Panc1 (cell line): ENCODE measurements at places on chromosomes 7 and 10.

GRCh38 chr10:127781412-127781811, 44.4 kb downstream of the FOXI2 start:
- no peak for DNase-seq
- H3K27ac ChIP-seq: no peak overlapping the region
- no peaks in the 10 kb centered on the region for H3K27me3 ChIP-seq

GRCh38 chr10:72200883-72201282, 14.9 kb upstream of the ANAPC16 start:
- DNase-seq: no peak
- H3K36me3 ChIP-seq: peaks cover 23% of the 10 kb centered on the region

- no peak for DNase-seq
- peaks cover 9% of the 10 kb centered on the region for H3K27me3 ChIP-seq
- no peak overlapping the region for H3K27ac ChIP-seq
Observed at GRCh38 chr7:144397086-144397485, 6.4 kb downstream of the NOBOX start.

- H3K36me3 ChIP-seq: no peaks in the 10 kb centered on the region
- H3K4me3 ChIP-seq: no peak overlapping the region
- no peak overlapping the region for H3K27ac ChIP-seq
Observed at GRCh38 chr10:76175533-76176165, 744.2 kb downstream of the LRMDA start.

DNA sequence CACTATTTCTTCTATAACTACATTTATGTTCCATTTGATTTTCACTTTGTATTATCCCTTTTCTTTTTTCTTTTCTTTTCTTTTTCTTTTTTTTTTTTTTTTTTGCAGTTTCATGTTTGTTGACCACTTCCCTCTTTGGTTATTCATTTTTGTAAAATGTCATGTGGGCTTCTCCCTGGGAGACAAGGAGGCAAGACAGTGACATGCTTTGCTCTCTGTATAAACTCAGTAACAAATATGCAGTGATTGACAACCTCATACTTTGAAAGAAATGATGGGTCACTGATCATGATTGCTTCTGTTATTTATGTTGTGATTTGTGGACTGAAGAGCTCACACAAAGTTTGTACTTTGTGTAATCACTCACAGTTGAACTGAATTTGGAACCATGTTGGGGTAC, 90.2 kb upstream of the ABI1 start:
- no peaks in the 10 kb centered on the region for H3K4me1 ChIP-seq
- H3K36me3 ChIP-seq: no peaks in the 10 kb centered on the region
- no peaks in the 10 kb centered on the region for H3K27me3 ChIP-seq

- no peak overlapping the region for H3K27ac ChIP-seq
- DNase-seq: no peak
- H3K36me3 ChIP-seq: no peaks in the 10 kb centered on the region
- no peaks in the 10 kb centered on the region for H3K27me3 ChIP-seq
- no peak overlapping the region for H3K4me3 ChIP-seq
Observed at GRCh38 chr10:42987121-42987541, 89.7 kb upstream of the RET start.

DNA sequence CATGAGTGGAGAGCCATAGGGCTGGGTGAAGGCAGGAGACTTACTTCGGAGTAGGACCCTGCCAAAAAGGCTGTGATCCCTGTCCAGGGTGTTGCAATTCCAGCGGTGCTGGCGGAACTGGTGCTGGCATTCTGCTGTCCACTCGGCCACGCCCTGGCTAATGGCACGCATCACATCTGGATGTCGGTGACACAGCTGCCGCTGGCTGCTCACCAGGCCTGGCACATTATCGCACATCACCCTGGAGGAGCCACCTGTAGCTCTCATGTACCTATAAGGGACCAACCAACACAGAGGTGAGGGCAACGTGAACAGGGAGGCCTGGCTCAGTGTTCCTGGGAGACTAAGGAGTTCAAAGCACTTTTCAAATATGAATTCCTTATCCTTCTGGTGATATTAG, 2.3 kb downstream of the WNT2 start:
- H3K27ac ChIP-seq: no peak overlapping the region
- DNase-seq: no peak
- H3K36me3 ChIP-seq: no peaks in the 10 kb centered on the region
- H3K27me3 ChIP-seq: peaks cover 47% of the 10 kb centered on the region
- no peak overlapping the region for H3K4me3 ChIP-seq

GRCh38 chr7:16753102-16753931, at the start of gene TSPAN13:
Gene TSPAN13 (plus strand): TSS chr7:16753755. CDS start chr7:16753968, 213 bp downstream.
- H3K27me3 ChIP-seq: no peaks in the 10 kb centered on the region
- peak within 1 kb of the TSS; percentile 83 for H3K4me3 ChIP-seq
- H3K36me3 ChIP-seq: no peaks in the 10 kb centered on the region
- peaks cover 21% of the 10 kb centered on the region for H3K4me1 ChIP-seq

DNA sequence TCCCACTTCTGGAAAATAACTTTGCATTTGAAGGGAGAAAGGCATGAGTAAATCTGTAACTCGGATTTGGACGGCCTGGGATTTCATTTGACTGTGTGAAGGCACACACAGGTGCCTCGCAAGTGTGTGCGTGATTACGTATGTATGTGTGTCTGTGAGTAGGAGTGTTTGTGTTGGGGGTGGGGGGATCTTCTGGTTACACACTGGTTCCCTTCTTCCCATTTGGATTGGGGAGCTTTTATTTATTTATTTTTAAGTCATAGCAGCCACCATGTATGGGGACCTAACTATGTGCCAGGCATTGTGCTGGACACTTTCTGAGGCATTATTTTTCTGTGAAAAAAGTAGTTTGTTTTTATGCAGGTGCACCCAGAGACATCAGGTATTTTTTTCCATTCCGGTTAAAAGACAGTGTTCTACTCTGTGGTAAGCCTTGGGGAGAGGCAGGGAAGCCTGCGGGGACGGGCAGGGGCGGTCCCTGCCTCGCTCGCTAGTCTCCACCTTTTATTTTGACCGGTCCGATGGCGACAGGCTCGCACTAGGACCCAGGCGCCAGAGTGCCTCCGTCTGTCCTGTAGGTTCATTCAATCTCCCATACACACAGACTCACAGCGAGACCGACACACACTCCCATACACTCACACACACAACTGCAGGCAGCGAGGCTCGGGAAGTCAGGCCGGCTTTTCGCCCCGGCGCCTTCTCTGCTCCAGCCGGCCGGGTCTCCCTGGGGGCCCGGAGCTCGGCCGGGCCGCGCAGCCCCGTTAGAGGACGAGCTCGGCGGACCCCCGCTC, at the start of gene MXI1:
Gene MXI1, plus strand, starts transcription at position 595 of the 794 bp plus-strand sequence. CDS start 204 bp downstream, outside the sequence.
- H3K27ac ChIP-seq: no peak within 1 kb of the TSS
- peaks cover 2% of the 10 kb centered on the region; the same call in 1 of the 2 replicates for H3K27me3 ChIP-seq
- H3K36me3 ChIP-seq: no peaks in the 10 kb centered on the region; the same call in 1 of the 2 replicates
- no peak for DNase-seq
- peaks cover 4% of the 10 kb centered on the region; the same call in 1 of the 2 replicates for H3K4me1 ChIP-seq

DNA sequence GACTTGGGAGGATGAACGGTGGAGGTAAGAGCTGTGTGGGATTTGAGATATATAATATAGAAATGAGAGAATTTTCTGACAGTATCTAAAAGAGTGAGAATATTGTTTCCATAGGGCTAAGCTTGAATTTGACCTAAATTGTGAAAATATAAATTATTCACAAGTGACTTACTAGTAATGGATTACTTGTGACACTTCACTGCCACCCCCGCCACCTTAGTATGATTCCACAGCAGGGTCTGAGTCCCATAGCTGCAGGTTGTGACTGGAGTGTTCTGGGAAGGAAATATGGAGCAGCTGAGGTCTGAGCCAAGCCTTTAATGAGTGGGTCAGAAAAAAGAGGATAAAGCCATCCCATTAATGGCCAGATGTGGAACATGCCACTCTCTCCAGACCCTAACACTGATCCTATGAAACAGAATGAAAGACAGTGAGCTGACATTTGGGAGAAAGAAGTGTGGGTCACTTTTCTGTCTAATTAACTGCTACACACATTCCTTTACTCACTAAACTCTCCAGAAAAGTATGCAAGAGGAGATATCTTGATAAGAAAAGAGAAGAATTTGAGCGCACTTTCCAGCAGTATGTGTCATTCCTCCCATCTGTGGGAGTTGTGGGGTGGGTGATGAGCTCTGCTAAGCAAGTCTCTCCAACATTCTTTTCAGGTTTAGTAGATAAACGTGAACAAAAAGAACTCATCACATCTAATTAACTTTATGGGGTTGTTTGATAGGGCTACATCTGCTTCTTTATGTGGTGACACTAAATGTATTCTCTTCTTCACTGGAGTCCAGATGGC, 1193.4 kb downstream of the SORCS3 start:
- no peaks in the 10 kb centered on the region for H3K36me3 ChIP-seq
- H3K4me3 ChIP-seq: no peak overlapping the region
- peaks cover 4% of the 10 kb centered on the region; the same call in 1 of the 2 replicates for H3K4me1 ChIP-seq

DNA sequence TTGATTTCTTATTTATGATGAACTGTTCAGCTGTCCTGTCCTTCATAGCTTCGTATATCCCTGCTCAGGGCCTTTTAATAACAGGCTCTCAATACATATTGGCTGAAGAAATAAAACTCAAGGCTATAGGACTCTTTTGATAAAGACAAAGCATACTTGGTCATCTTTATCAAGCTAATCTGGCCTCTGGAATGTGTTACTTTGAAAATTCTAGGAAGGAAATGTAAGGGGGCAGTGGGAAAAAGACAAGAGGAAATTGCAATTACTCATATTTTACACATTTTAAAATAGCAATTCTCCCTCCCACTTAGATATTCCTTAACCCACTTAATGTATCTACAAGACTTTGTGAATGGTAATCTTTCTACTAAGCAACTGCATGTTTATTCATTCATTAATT, 94.3 kb downstream of the OSBPL3 start:
- no peak overlapping the region for H3K27ac ChIP-seq
- no peak for DNase-seq
- H3K4me3 ChIP-seq: no peak overlapping the region
- no peaks in the 10 kb centered on the region for H3K4me1 ChIP-seq
- H3K36me3 ChIP-seq: no peaks in the 10 kb centered on the region

GRCh38 chr7:18257711-18258110, 230.1 kb upstream of the PRPS1L1 start:
- no peaks in the 10 kb centered on the region for H3K36me3 ChIP-seq
- H3K27me3 ChIP-seq: no peaks in the 10 kb centered on the region
- H3K4me1 ChIP-seq: no peaks in the 10 kb centered on the region
- no peak overlapping the region for H3K27ac ChIP-seq

- H3K4me1 ChIP-seq: no peaks in the 10 kb centered on the region; the same call in 1 of the 2 replicates
- DNase-seq: no peak
- H3K27me3 ChIP-seq: peaks cover 4% of the 10 kb centered on the region; the same call in 1 of the 2 replicates
- no peak overlapping the region for H3K4me3 ChIP-seq
- no peak overlapping the region for H3K27ac ChIP-seq
- H3K36me3 ChIP-seq: no peaks in the 10 kb centered on the region
Observed at GRCh38 chr10:48463318-48464003, 141.4 kb downstream of the ARHGAP22 start.

GRCh38 chr10:89314676-89315075, 12.8 kb downstream of the IFIT2 start:
- H3K36me3 ChIP-seq: no peaks in the 10 kb centered on the region
- no peaks in the 10 kb centered on the region for H3K27me3 ChIP-seq
- H3K4me1 ChIP-seq: 0 out of 2 replicates have a peak, but pooled peaks cover 5% of the 10 kb centered on the region
- DNase-seq: no peak
- no peak overlapping the region for H3K27ac ChIP-seq
- H3K4me3 ChIP-seq: no peak overlapping the region

- H3K36me3 ChIP-seq: no peaks in the 10 kb centered on the region
- DNase-seq: no peak
- no peaks in the 10 kb centered on the region for H3K4me1 ChIP-seq
- no peak overlapping the region for H3K27ac ChIP-seq
Observed at GRCh38 chr10:65350611-65351010, 1575.2 kb upstream of the LRRTM3 start.

- H3K4me3 ChIP-seq: no peak overlapping the region
- no peak overlapping the region for H3K27ac ChIP-seq
- no peaks in the 10 kb centered on the region for H3K36me3 ChIP-seq
- peaks cover 5% of the 10 kb centered on the region; the same call in 1 of the 2 replicates for H3K4me1 ChIP-seq
- no peaks in the 10 kb centered on the region for H3K27me3 ChIP-seq
- DNase-seq: no peak
Observed at GRCh38 chr10:104054430-104054829, 31.2 kb downstream of the COL17A1 start.

- H3K27ac ChIP-seq: no peak overlapping the region
- no peaks in the 10 kb centered on the region for H3K27me3 ChIP-seq
- DNase-seq: no peak
- H3K4me1 ChIP-seq: no peaks in the 10 kb centered on the region
- no peak overlapping the region for H3K4me3 ChIP-seq
Observed at GRCh38 chr10:11191678-11192077, 174.0 kb downstream of the CELF2 start.

DNA sequence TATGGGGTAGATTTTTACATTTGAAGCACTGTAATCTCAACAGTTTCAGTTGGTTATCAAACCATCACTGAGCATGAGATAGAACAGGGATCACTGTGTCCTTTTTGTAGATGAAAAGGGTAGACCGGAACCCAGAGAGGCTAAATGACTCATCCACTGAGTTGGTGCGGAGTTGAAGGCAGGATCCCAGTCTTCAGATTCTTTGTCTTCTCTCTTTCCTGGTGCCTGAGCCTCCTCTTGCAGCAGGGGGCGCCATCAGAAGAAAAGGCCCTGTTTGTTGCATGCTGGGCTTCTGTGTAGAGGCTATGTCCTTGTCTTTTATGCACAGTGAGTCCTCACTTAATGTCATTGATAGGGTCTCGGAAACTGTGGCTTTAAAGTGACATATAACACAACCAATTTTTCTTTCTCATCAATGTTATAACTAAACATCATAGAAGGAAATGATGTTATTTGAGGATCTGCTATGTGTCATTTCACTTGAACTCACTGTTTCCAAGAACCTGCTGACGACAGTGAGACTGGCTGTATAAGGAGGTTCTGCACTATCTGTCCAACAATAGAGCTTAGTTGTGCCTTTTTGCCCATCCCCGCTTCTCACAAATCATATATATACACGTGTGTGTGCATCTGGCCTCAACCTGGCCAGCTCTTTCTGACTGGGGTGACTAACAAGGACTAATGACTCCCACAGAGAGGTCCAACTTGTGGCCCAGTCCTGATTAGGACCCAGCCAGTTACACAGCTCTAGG, 14.3 kb downstream of the ZNF282 start:
- H3K27ac ChIP-seq: no peak overlapping the region
- H3K27me3 ChIP-seq: no peaks in the 10 kb centered on the region
- H3K4me1 ChIP-seq: no peaks in the 10 kb centered on the region
- no peak overlapping the region for H3K4me3 ChIP-seq

- H3K4me1 ChIP-seq: no peaks in the 10 kb centered on the region
- H3K27ac ChIP-seq: no peak overlapping the region
- DNase-seq: no peak
- peaks cover 4% of the 10 kb centered on the region; the same call in 1 of the 2 replicates for H3K27me3 ChIP-seq
- H3K4me3 ChIP-seq: no peak overlapping the region
Observed at GRCh38 chr10:123522702-123523312, 143.3 kb upstream of the GPR26 start.

GRCh38 chr7:17815318-17815717, 125.0 kb downstream of the SNX13 start:
- no peak overlapping the region for H3K27ac ChIP-seq
- H3K4me1 ChIP-seq: no peaks in the 10 kb centered on the region

GRCh38 chr7:98335411-98335977, 54.0 kb downstream of the BRI3 start:
- DNase-seq: no peak
- peaks cover 4% of the 10 kb centered on the region for H3K4me1 ChIP-seq
- no peaks in the 10 kb centered on the region for H3K36me3 ChIP-seq
- no peak overlapping the region for H3K4me3 ChIP-seq
- no peaks in the 10 kb centered on the region for H3K27me3 ChIP-seq
- no peak overlapping the region for H3K27ac ChIP-seq

GRCh38 chr10:18236756-18237155, 96.5 kb downstream of the CACNB2 start:
- H3K4me3 ChIP-seq: no peak overlapping the region
- no peak for DNase-seq
- no peaks in the 10 kb centered on the region for H3K4me1 ChIP-seq
- H3K27ac ChIP-seq: no peak overlapping the region
- H3K27me3 ChIP-seq: no peaks in the 10 kb centered on the region
